NCI-H2107 (cell line): ENCODE measurements at places on chromosomes 1 and 21.

GRCh38 chr1:226364901-226365565 is 42.9 kb downstream of the PARP1 start:
- no peak for DNase-seq

GRCh38 chr1:151009206-151009587 is 948 bp downstream of the PRUNE1 start:
- DNase-seq: no peak

DNA sequence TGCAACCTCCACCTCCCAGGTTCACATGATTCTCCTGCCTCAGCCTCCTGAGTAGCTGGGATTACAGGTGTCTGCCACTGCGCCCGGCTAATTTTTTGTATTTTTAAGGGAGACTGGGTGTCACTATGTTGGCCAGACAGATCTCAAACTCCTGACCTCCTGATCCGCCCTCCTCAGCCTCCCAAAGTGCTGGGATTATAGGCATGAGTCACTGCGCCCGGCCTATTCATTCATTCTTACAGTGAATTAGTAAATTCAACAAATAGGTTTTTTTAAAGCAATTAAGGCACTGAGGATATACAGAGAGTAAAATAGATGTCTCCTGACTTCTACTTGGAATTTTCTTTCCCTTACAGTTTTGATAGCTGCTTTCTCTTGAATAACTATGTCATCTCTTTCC is 43.5 kb downstream of the CDC42 start:
- no peak for DNase-seq

GRCh38 chr1:178354816-178355215 is 141.9 kb downstream of the CLEC20A start:
- no peak for DNase-seq

DNA sequence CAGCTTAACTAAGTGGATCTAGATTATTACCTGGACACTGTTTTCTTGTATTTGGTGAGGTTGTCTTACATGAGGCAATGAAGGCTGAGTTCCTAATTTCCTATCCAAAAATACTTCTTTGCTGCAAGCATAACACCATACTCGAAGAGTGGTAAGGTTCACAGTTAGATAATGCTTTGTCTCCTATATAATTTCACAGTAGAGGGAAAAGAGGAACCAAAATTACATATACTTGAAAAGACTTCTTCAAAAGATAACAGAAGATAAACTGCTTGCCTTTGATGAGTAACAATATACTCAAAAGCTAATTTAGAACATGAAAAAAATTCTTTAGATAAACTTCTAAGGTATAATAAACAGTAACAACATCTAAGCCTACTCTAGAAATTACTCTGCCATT is 20.4 kb downstream of the USP33 start:
- no peak for DNase-seq

DNA sequence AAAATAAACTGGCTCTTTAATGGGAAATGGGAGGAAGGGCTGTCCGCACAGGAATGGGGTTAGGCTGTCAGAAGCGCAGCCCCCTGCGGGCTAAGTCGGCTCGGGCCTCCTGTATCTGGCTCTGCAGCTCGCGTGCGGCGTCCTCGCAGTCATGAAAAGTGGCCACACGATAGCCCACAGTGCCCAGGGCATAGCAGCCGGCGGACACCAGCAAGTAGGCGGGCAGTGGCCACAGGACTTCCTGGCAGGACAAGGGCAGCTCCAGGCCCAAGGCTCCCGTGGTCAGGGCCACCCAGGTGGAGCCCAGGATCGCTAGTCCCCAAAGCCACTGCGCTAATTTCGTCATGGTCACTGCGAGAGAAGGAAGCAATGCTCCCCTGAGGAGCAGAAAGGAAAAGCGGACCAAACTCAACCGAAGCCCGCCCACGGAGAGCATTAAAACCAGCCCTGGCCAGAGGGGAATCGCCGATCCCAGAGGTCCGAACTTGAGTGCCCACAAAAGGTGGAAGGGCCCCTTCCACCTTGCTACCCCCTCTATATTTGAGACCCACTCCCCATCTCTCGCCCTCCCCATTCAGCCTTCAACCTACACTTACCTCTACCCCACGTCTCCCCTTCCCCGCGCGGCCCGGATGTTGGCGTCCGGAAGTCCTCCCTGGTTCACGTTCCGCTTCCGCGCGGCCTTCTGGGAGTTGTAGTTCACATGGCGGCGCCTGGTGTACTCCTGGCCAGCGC is at the start of gene DPM3:
Gene DPM3, minus strand, starts transcription at position 637 of the 735 bp plus-strand sequence. Its CDS starts 291 bp downstream, at position 346.
- peak; percentile 84 for DNase-seq

- no peak for DNase-seq
Observed at GRCh38 chr1:17270891-17271765, 22.2 kb downstream of the PADI3 start.

- DNase-seq: no peak
Observed at GRCh38 chr1:166552706-166553105, 286.6 kb upstream of the POGK start.

DNA sequence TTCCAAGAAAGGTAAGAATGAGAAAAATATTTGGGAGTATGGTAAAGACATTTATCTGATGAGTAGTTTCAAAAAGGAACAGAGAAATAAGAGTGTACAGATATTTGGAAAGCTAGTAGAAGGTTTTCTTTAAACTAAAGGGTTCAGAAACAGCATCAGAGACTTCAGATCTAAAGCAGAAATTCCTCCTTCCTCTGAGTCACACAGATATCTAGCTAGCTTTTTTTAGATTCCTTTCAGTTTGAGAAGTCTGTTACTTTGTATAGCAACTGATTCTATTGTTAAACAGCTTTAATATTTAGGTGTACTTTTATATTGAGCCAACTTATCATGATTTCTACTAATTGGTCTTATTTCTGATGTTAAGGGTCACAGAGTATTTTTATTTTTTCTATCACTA is 4.7 kb downstream of the AMY2B start:
- DNase-seq: no peak

DNA sequence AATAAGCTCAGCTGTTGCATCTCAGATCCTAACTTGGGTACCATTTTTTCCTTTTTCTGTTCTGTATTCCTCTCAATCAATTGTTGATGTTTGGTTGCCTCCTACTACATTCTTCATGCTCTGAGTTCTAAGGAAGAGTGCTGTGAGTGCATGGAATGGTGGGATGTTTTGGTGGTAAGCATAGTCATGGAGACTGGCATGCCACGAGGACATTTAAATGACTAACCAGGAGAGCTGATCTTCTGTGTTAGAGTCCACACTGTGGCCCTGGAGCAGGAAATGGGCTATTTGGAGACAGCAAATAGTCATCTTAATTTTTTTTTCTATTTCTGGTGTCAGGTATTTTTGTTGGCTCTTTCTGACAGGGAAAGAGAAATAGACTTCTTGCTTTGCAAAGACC is 69.5 kb upstream of the HSD17B7 start:
- DNase-seq: no peak

DNA sequence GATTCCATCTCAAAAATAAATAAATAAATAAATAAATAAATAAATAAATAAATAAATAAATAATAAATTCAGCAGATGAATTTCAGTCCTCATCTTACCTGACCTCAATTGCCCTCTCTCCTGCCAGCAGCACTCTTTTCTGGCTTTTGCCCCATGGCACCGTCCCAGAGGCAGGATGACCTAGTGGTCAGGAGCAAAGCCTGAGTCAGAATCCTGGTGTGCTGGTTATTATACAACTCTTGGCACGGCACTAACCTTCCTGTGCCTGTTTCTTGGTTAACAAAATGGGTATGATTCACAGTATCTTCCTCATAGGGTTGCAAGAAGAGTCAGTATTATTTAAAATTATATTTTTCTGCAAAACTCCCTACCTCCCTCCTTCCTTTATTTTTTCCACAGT is 43.0 kb downstream of the NKAIN1 start:
- no peak for DNase-seq

GRCh38 chr21:37368541-37369279 is 2.1 kb downstream of the DYRK1A start:
- no peak for DNase-seq

DNA sequence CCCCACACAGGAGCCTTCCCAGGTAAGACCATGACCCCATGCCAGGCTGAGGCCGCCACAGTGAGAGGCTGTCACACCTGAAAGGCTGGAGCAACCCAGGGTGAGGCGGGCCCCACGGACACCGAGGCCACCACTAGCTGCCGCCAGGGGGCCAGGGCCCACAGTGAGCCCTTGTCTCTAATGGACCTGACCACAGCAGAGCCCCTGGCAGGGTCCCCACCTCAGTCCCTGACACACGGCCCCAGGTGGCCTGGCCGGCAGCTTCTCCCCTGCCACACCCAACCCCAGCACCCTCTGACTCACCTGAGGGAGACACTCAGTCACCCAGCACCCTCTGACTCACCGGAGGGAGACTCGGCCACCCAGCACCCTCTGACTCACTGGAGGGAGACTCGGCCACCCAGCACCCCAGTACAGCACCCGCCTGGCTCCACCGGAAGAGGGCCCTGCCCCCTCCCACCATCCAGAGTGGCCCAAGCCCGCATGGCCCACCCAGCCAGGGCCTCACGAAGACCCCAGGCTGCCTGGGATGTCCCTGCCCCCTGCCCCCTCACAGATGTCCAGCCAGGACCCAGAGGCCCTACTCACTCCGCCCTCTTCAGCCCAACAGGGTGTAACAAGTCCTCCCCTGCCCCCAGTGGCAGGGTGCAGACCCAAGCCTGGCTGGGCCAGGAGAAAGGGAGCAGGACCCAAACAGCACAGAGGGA is 4.4 kb downstream of the DVL1 start:
- no peak for DNase-seq

- DNase-seq: no peak
Observed at GRCh38 chr1:216916890-216917438, 193.7 kb upstream of the ESRRG start.

DNA sequence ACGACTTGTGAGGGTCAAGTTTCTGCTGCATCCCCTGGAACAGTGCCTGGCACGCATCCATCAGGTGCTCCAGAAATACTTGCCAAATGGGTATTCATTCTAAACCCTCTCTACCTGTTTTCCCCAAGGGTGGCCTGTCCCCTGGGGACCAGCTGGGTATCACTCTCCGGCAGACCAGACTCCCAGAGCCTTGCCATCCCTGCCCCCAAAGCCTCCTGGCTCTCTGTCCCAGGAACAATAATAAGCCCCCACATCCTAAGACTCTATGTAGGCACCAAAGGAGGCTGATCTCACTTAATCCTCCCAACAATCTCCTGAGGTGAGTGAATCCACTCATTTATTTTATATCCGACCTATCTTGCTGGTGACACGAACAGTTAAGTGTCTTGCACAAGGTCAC is 96.7 kb downstream of the MRPL37 start:
- DNase-seq: peak; percentile 66

- no peak for DNase-seq
Observed at GRCh38 chr1:184562806-184563205, 176.0 kb downstream of the C1orf21 start.

DNA sequence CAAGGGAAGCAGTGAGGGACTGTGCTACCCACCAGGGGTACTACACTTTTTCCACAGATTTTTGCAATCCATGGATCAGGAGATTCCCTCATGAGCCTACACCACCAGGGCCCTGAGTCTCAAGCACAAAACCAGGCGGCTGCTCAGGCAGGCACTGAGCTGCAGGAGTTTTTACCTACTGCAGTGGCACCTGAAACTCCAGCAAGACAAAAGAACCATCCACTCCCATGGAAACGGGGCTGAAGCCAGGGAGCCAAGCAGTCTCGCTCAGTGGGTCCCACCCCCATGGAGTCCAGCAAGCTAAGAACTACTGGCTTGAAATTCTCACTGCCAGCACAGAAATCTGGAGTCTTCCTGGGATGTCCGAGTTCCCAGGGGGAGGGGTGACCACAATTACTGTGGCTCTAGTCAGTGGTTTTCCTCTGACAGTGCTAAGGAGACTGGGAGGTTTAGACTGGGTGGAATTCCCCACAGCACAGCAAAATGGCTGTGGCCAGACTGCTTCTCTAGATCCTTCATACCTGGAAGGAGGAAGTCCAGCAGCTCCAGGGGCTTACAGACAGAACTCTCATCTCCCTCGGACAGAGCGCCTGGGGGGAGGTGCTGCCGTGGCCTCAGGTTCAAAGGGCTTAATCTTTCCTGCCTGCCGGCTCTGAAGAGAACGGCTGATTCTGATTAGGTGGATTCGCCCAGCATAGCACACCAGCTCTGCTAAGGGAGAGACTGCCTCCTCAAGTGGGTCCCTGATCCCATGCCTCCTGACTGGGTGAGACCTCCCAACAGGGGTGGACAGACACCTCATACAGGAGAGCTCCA is 437.8 kb downstream of the LTN1 start:
- no peak for DNase-seq

- DNase-seq: no peak
Observed at GRCh38 chr1:17123196-17124045, 4.2 kb upstream of the PADI2 start.

GRCh38 chr1:230113593-230114236 is 46.7 kb downstream of the GALNT2 start:
- no peak for DNase-seq

GRCh38 chr1:110361856-110362255 is 22.7 kb downstream of the RBM15 start:
- no peak for DNase-seq

DNA sequence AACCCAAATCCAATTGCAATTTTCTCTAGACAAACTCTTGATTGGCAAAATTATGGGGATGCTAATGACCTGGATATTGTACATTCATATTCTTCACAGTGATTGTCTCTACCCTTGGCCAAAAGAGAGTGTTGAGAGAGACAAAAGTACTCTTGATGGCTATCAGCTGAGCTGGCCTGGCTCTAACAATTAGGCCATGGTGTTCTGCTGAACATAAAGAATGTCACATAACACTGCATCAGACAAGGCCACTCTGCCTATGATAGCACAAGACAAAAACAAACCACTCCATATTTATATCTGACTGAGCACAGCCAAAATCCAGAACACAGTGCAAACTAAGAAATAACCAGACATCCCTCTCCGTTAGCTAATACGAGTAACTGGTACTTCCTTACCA is 101.7 kb downstream of the ADAMTS1 start:
- no peak for DNase-seq

DNA sequence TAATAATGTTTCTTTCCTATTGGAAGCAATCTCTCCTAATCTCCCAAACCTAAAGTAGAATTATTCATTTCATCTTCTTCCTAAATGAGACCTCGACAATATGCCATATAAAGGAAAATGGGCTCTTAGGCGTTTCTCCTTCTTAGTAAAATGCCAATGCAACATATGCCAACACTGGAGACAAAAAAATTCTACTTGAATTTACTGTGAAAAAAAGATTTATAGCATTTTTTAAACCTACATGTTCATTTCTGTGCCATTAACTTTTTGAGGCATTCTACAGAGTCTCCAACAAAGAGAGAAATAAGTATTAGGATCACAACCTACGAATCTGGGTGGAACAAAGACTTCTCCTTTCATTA is 1.3 kb downstream of the WDR47 start:
- no peak for DNase-seq

DNA sequence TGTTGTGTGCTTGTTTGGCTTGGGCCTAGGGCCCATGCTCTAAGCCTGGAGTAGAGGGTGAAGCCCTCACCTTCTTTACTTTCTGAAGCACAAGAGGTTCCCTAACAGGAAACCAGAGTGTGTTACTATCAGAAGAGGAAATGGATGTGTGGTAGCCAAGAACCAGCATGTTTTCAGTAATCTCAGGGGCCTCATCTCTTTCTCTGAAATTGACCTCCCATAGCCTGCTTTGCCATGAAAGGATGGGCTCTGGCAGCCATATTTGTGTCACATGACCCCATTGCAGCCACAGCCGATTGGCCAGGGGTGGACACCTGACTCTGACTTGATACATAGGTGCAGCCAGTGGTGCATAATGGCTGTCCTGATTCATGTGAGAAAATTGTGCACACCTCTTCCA is 18.6 kb downstream of the A3GALT2 start:
- DNase-seq: no peak
